ENCODE measurements at places on chromosomes 3 and 15. TPM values are rescaled to one million over a fixed set of nuclear protein-coding genes. Genes with fewer than 3 reads are reported as not detected.

DNA sequence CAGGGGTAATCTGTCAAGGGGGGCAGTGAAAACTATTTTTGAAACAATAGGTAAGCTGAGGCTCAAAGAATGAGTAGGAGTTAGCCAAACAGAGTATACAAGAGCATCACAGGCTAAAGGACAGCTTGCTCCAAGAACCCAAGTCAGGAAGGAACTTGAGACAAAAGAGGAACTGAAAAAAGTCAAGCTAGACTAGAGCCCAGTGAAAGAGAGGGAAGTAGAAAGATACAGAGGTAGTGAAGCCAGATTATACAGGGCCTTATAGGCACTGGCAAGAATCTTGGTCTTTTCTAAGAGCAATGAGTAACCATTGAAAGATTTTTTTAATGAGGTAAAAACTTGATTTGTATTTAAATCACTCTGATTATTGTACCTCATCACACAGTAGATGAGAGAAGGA is 69.9 kb downstream of the FILIP1L start:
- H3K36me3 ChIP-seq, result no peaks in the 10 kb centered on the region
- H3K4me1 ChIP-seq, result peaks cover 76% of the 10 kb centered on the region
- H3K27me3 ChIP-seq, result no peaks in the 10 kb centered on the region
- DNase-seq, result peak; percentile 83
- H3K27ac ChIP-seq, result peak overlapping the region; percentile 82
- H3K4me3 ChIP-seq, result no peak overlapping the region

GRCh38 chr3:102400142-102400541 is 34.7 kb upstream of the ZPLD1 start:
- no peaks in the 10 kb centered on the region for H3K27me3 ChIP-seq
- H3K36me3 ChIP-seq, result no peaks in the 10 kb centered on the region
- H3K27ac ChIP-seq, result no peak overlapping the region

GRCh38 chr3:63351159-63352007 is 73.3 kb downstream of the SYNPR start:
- no peak overlapping the region for H3K4me3 ChIP-seq
- no peaks in the 10 kb centered on the region for H3K27me3 ChIP-seq
- H3K27ac ChIP-seq, result no peak overlapping the region
- DNase-seq, result peak; percentile 31

GRCh38 chr15:66862940-66863335 is 160.9 kb downstream of the SMAD6 start:
- H3K27me3 ChIP-seq, result no peaks in the 10 kb centered on the region
- no peaks in the 10 kb centered on the region for H3K36me3 ChIP-seq

GRCh38 chr15:92822216-92823144 is 77.6 kb upstream of the CHD2 start:
- H3K27ac ChIP-seq, result peak overlapping the region; percentile 6
- no peaks in the 10 kb centered on the region for H3K36me3 ChIP-seq
- no peaks in the 10 kb centered on the region for H3K27me3 ChIP-seq
- no peak overlapping the region for H3K4me3 ChIP-seq
- H3K4me1 ChIP-seq, result peaks cover 57% of the 10 kb centered on the region
- no peak for DNase-seq

The ITIH4 gene
- total RNA-seq, result 38.5 TPM

The FOXB1 gene
- total RNA-seq, result not detected

The LIPC gene
- total RNA-seq, result not detected

Data from B cell (primary cell).